ENCODE measurements at places on chromosomes 7 and 10. TPM values are rescaled to one million over a fixed set of nuclear protein-coding genes. Genes with fewer than 3 reads are reported as not detected.
A peak's percentile ranks its signal among the peaks of the same experiment; 100 is the strongest.

- H3K4me1 ChIP-seq, result no peaks in the 10 kb centered on the region
- no peaks in the 10 kb centered on the region for H3K36me3 ChIP-seq
- no peak overlapping the region for H3K4me3 ChIP-seq
- no peaks in the 10 kb centered on the region for H3K27me3 ChIP-seq
- no peak for DNase-seq
- no peak overlapping the region for H3K27ac ChIP-seq
Observed at GRCh38 chr7:424961-425793, 94.5 kb downstream of the PDGFA start.

- no peak for DNase-seq
- no peak overlapping the region for H3K4me3 ChIP-seq
- no peaks in the 10 kb centered on the region for H3K27me3 ChIP-seq
- H3K27ac ChIP-seq, result no peak overlapping the region
- no peaks in the 10 kb centered on the region for H3K4me1 ChIP-seq
- H3K36me3 ChIP-seq, result no peaks in the 10 kb centered on the region
Observed at GRCh38 chr7:120691915-120692314, 166.0 kb downstream of the TSPAN12 start.

Gene GCK
- not detected for total RNA-seq

- H3K27me3 ChIP-seq, result no peaks in the 10 kb centered on the region
- no peak overlapping the region for H3K27ac ChIP-seq
- no peak for DNase-seq
Observed at GRCh38 chr10:97531401-97531986, 32.8 kb downstream of the UBTD1 start.

GRCh38 chr10:110504111-110504735 is 6.5 kb downstream of the DUSP5 start:
- peaks cover 65% of the 10 kb centered on the region for H3K4me1 ChIP-seq
- DNase-seq, result no peak
- no peak overlapping the region for H3K4me3 ChIP-seq
- H3K27me3 ChIP-seq, result no peaks in the 10 kb centered on the region

Gene FGL2
- not detected for total RNA-seq

- H3K4me1 ChIP-seq, result no peaks in the 10 kb centered on the region
- H3K36me3 ChIP-seq, result no peaks in the 10 kb centered on the region
- no peak overlapping the region for H3K4me3 ChIP-seq
- no peak overlapping the region for H3K27ac ChIP-seq
Observed at GRCh38 chr10:110784198-110784597, 87.5 kb upstream of the PDCD4 start.

- H3K27me3 ChIP-seq, result no peaks in the 10 kb centered on the region
- no peak for DNase-seq
- H3K4me3 ChIP-seq, result no peak overlapping the region
- no peaks in the 10 kb centered on the region for H3K36me3 ChIP-seq
- no peaks in the 10 kb centered on the region for H3K4me1 ChIP-seq
Observed at GRCh38 chr7:153524070-153524601, 528.1 kb upstream of the DPP6 start.

DNA sequence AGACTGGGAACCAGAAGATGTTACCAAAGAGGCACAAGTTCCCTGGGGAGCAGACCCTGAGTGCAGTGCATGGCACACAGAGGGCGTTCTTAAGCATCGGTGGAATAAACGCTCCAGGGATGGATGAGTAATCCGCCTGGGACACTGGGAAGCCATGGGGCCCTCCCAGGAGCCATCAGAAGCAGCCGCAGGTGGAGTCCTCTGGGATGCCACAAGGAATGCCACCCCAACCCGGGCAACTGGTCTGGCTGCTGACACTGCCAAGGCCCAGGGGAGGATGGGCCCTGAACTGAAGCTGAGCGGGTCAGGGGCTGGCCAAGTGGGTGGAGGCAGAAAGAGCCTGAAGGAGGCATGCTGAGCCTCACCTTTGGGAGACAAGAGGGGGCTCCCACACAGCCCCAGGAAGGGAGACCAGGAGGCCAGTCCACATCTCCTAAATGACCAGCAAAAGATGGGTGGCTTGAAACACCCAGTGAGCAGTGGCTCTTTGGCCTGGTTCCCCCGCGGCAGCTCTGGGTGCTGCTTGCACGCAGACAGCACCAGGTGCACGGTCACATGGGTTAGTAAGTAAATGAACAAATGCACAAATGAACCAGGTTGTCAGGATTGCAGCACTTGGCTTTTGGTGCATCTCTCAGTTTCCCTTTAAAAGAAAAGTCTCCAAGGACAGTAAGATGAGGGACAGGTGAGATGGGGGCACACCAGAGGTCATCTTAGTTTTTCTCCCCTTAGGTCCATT is 141.3 kb upstream of the ZMIZ1 start:
- no peaks in the 10 kb centered on the region for H3K4me1 ChIP-seq

GRCh38 chr7:12796397-12797127 is 109.1 kb downstream of the ARL4A start:
- DNase-seq, result no peak
- H3K4me3 ChIP-seq, result no peak overlapping the region
- H3K27me3 ChIP-seq, result no peaks in the 10 kb centered on the region
- no peaks in the 10 kb centered on the region for H3K36me3 ChIP-seq

Gene GTF2I
- total RNA-seq, result 270 TPM

- H3K4me1 ChIP-seq, result peaks cover 54% of the 10 kb centered on the region
- DNase-seq, result peak; percentile 83
- no peaks in the 10 kb centered on the region for H3K36me3 ChIP-seq
- peak overlapping the region; percentile 98 for H3K27ac ChIP-seq
- H3K4me3 ChIP-seq, result peak overlapping the region; percentile 77
Observed at GRCh38 chr7:124033095-124033806, 384 bp upstream of the TMEM229A start.

Data from A673 (cell line).